ENCODE measurements at places on chromosomes 3 and 15. TPM values are rescaled to one million over a fixed set of nuclear protein-coding genes. Genes with fewer than 3 reads are reported as not detected.

- no peak for DNase-seq
Measured at GRCh38 chr15:31461375-31461774, 134.7 kb downstream of the KLF13 start.

Gene ZBED2
- 0.27 TPM for total RNA-seq

DNA sequence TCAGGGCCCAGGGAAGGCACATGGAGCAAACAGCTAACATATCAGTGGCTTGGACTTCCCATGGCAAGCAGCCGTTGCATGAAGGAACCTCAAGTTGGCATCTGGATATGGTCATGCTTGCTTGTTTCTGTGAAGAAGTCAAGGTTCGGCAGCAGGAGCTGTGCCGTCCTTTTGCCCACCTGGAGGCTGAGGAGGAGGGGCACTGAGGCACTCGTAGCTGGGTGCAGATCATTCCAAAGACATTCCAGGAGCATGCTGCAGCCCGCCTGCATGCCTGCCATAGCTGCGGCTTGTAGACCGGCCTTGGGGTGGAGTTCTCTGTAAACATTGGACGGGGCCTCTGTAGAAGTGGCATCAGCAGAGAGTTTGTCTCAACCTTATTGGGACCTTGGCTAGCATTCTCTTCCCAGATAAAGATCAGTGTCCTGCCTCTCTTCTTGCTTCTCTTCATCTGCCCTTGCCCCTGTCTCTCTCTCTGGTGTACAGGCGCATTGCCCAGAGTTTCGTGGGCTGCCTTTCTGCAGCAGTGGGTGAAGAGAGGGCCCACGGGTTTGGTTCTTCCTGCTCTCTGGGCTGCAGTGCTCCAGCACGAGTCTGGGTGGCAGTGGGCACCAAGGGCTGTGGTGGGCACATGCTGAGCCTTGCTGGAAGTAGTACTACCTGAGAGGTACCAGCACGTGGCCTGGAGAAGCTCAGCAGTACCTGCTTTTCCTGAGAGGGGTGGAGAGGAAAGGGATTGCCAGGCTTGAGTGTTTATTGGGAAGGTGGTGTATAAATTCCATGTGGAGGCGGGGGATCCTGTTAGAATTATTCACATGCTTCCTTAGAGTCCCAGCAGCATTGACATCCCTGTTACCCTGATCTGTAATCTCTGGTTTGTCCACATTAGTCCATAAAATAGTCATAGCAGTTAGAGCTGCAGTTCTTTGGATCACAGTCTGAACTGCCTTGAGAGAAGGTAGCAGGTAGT is 49.4 kb downstream of the CHCHD6 start:
- no peak for DNase-seq

GRCh38 chr15:74889390-74889882 is 406 bp upstream of the MPI start:
- no peak for DNase-seq

- DNase-seq: no peak
Measured at GRCh38 chr15:90138071-90138833, 36.0 kb upstream of the IDH2 start.

- DNase-seq: no peak
Measured at GRCh38 chr3:49617390-49618013, 56.6 kb upstream of the APEH start.

- DNase-seq: no peak
Measured at GRCh38 chr3:193972832-193973231, 163.1 kb upstream of the HES1 start.

Gene ZNF770
- 34.1 TPM for total RNA-seq

Gene GOLGA6L4
- total RNA-seq: 5.1 TPM
